ENCODE measurements at places on chromosomes 6 and 20. TPM values are rescaled to one million over a fixed set of nuclear protein-coding genes. Genes with fewer than 3 reads are reported as not detected.

DNA sequence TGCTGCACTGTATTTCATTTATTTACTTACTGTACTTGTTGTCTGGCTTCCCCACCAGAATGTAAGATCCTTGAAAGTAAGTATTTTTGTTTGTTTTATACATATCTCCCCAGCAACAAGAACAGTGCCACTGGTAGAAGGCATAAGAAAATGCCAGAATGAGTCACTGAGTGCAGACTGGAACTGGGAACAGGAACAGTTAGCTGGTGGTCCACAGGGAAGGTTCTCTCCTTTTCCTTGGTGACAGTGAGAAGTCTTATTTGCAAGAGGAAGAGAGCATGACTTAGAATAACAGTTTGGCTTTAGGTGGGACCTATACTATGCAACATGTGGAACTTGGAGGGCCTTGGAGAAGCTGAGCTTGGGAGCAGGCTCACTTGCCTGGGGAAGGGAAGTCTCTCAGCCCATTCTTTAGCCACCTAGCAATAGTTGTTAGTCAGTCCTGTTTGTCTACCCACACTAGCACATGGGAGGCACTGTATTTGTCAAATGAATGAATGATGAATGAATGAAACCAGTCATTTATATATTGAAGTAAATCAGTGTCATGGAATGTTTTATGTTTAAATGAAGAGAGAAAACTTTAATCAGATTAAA is 203.5 kb downstream of the KCNQ5 start:
- no peak for DNase-seq

GRCh38 chr6:35080821-35081425 is 60.2 kb downstream of the TCP11 start:
- peak; percentile 90 for DNase-seq

- peak; percentile 17 for DNase-seq
Measured at GRCh38 chr6:80480421-80481157, 374.1 kb downstream of the BCKDHB start.

DNA sequence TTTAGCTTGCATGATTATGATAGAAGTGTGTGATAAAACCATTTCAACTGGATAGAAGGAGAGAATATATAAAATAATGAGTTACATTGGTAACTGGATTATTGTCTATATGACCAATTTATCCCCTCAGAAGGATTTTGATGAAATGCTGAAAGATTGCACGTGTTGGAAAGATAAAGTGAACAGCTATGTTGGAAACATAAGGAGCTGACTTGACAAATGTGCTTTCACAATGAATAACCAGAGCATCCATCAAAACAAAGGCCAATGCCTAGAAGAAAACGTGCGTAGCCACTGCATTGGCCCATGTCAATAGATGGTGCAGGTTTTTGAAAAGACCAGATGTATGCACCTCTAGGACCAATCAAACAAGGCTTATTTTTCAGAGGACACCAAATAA is 168.8 kb downstream of the TMEM200A start:
- DNase-seq: no peak

DNA sequence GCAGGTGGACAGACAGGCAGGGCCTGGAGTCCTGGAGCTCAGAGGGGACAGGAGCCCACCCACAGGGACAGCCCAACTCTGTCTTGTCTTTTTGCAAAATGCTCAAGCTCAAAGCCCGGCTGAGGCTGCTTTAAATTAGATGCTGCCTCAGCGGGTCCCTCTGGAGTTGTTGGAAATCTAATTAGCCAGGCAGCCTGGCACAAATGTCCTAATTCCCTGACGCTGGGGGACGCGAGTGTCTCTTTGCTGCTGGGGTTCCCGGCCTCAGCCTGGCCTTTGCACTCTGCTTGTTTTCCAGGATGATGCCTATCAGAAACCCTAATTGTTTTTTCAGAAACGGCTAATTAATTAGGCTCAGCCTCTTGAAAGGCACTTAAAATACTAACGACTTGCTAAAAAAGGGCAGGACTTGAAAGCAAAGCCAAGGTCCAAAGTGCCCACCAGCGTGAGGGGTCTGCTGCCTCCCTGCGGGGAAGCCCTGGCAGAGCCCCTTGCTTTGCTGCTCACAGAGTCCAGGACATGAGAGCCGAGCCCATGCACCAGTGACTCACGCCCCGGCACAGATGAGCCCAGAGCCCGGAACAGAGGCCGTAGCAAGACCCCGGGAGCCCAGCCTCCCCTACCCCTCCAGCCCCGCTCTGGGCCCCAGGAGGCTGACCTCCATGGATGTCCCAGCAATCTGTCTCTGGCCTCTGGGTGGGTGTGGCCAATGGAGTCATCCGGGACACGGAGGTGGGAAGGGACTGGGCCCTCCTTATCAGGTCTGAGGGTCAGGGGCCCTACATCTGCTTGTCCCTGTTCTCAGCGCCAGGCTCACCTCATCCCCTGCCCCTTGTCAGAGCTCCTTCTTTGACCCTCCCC is 46.0 kb upstream of the BHLHE23 start:
- DNase-seq: no peak

DNA sequence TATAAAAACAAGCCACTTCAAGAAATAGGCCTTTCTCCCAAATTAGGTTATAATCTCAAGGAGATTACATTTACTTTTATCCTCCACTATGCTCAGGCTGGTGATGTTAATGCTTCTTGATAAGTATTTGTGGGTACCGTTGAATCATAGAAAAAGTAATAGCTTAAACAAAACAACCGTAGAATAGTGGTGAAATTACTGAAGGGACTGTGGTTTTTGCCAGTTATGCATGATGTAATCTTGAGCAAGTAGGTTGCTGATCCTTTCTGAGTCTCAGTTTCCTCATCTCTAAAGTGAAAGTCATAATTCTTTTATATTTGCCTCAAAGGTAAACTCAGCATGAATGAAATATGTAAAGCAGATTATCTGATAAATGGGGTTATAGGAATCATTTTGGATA is 187.3 kb upstream of the JAG1 start:
- DNase-seq: no peak

Gene NEURL2
- total RNA-seq: 4.7 TPM

- DNase-seq: no peak
Measured at GRCh38 chr6:111068109-111068865, 19.0 kb upstream of the SLC16A10 start.

Gene HLA-DRB1
- 1.1 TPM for total RNA-seq

Gene SMOC2
- 10.6 TPM for total RNA-seq

DNA sequence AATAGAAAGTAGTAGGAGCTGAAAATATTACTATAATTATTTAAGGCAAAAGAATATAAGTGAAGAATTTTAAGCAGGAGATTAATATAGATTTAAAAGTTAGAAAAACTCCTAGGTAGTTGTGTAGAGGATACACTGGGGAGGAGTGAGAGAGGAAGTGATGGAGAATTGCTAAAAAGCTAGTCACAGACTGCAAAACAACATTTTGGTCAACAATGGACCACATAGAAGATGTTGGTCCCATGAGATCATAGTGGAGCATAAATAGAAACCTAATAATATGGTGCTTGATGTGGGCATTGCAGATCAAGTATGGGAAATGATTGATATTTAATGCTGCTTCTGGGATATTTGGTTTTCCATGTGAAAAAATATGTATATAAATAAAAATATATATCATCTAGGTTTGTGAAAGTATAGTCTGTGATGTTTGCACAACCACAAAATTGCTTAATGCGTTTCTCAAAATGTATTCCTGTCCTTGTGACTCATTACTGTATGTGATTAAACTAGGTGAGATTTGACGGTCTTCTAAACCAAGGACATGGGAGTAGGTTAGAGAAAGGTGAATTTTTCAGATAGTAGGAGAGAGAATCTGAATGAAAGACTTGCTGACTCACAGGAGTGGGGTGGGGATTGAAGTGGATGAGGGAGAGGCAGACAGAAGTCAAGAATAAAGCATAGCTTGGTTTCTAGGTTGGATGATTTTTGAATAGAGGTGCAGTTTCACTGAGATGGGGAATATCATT is 174.0 kb downstream of the BCKDHB start:
- no peak for DNase-seq

Gene ADGRF5
- under 0.01 TPM for total RNA-seq

DNA sequence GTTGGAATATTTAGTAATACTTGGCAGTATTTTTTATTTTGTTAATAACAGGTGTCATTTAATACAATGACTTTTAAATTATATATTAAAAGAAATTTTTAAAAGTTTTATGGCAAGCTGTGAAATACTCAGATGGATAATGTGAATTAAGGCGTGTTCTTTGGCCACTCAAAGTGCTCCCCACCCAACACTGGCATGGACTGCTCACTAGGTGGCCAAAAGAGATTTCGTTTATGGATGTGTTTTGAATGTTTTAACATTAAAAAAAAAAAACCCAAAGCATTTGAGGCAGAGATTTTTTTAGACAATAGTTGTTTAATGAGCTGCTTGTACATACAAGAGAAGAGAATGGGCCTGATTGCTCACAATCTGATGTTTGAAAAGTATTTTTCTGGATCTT is 86.5 kb downstream of the QKI start:
- no peak for DNase-seq

Gene THBS2
- 1,102 TPM for total RNA-seq

GRCh38 chr6:131063764-131064272 is 773 bp upstream of the EPB41L2 start:
- peak; percentile 2 for DNase-seq

GRCh38 chr20:58963060-58963584 is 17.9 kb upstream of the NELFCD start:
- no peak for DNase-seq

GRCh38 chr6:163668061-163668426 is 253.5 kb downstream of the QKI start:
- no peak for DNase-seq

DNA sequence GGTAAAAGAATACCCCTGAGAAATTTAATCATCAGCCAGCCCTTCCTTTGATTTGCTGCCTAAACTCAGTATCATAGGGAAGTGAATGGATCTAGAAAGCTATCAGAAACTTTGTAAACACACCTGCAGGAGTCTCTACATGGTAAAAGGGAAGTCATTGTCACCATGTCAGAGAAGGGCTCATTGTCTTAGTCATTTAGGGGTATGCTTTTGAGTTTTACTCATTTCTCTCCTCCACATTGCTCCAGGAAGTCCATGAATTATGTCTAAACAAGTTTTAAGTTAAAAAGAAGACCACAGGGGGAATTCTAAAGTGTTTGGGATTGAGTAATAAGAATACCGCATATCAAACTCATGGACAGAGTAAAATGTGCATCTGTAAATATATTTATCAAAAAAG is 2.5 kb downstream of the SLC17A1 start:
- DNase-seq: no peak

DNA sequence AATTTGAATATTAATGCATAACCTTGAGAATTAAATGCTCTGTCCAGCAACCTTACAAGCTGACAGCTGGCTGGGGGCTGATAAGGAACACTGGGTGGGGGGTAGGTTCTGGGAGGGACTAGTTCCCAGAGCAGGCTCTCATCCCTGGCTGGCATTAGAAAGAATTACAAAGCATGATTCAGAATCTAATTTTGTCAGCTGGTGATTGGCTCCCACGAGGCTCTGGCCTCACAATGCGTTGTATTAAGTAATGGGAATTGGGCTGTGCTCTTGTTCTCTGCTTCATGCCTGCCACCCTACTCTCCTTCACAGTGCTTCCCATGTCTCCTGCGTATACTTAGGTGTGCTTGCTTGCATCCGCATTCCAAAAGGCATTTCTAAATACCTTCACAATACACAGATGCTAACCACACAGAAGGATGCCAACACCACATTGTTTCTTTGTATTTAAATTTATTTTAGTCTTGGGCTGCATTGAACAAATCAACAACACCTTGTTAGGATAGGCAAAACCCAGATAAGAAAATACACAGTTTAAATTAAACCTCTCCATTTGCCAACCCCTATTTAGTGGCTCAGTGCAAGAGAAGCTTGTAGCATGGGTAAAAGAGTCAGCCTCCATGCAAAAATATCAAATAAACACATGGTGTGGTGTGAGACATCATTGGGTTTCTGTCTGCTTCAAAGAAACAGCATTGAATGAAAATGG is 434.5 kb upstream of the JAG1 start:
- no peak for DNase-seq

DNA sequence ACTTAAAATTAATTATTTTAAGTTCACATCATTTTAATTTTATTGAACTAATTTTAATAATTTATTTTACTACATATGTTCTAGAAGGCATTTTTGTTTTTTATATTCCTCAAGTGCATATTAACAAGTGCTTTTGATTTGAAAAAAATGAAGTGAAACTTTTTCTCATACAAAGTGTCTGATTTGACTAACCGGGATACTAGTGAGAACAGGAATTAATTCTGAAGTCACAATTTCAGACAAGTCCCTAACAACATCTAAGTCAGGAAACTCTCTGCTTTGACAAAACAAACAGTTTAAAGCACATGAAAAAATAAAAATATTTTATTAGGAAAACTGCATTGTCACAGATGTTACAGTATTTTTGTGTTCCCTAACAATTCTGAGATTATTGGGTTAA is 1166.3 kb upstream of the CITED2 start:
- DNase-seq: no peak

Gene ITPR3
- total RNA-seq: 46.7 TPM

GRCh38 chr6:158026901-158027589 is 45.4 kb downstream of the SYNJ2 start:
- DNase-seq: no peak

- no peak for DNase-seq
Measured at GRCh38 chr6:113281014-113281413, 576.1 kb upstream of the MARCKS start.

DNA sequence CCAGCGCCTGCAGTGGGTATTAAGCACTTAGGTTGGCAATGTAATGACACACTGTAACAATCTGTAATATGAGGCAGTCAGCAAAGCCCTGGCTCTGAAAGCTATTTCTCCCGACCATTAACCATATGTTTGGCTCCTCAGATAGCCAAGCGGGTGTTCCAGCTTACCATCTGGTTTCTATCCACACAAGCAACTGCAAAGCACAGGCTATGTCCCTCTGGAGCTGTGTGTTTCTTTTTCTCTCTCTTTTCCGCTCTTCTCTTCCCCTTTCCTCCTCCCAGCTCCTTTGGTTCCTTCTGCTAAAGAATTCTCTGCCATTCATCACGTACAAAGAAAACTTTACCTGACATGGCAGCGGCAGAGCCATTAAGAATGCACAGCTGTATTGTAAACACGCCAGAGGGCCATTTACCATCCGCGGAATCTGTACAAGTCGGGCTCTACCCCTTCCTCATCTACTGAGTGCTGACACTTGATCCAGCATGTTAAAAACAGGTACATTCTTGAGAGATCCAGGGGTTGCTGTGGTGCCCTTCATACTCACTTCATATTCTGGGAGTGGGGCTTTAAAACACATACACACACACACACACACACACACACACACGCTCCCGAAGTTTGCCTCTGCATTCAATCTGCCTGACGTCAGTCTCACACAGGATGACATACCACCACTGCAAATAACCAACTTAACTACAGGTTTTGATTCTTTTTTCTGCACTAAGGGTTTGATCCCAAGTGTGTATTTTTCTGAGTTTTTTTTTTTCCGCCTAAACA is 77.2 kb downstream of the BACH2 start:
- DNase-seq: no peak

GRCh38 chr6:42224222-42225028 is 6.8 kb upstream of the MRPS10 start:
- DNase-seq: peak; percentile 92
